ENCODE measurements at places on chromosomes 1 and 21.

DNA sequence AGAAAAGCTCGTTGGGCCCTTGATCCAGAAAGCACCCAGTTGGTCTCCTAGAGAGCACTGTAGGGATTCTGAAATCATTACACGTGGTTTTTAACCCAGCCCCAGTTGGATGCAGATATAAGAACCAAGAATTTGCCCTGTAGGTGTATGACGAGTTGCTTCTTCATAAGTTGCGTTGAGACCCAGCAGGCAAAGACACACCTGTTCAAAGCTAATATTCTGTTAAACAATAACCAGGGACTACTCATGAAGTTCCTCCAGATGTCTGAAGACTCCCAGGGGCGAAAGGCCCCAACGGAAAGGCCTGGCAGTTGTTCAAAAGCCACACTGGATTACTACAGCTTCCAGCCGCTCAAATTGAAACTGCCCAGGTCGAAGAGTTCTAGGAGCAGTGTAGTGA, 88.6 kb upstream of the HNRNPU start:
- DNase-seq, result no peak

DNA sequence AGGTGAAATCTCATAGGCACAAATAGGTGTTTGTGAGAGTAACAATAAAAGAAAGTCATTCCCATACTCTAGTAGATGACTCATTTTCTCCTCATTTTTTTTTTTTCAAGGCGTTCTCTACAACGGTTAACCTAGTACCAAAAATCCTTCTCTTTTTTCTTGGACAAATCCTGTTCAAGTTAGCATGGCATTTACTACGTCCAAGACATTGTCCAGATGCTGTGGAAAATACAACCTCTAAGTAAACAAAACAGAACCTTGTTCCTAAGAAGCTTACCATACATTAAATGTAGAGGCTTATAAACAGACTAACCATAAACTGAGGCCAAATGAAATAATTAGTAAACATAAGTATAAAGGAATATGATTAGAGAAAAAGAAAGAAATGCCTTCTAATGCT, 76.2 kb upstream of the RGS4 start:
- no peak for DNase-seq

DNA sequence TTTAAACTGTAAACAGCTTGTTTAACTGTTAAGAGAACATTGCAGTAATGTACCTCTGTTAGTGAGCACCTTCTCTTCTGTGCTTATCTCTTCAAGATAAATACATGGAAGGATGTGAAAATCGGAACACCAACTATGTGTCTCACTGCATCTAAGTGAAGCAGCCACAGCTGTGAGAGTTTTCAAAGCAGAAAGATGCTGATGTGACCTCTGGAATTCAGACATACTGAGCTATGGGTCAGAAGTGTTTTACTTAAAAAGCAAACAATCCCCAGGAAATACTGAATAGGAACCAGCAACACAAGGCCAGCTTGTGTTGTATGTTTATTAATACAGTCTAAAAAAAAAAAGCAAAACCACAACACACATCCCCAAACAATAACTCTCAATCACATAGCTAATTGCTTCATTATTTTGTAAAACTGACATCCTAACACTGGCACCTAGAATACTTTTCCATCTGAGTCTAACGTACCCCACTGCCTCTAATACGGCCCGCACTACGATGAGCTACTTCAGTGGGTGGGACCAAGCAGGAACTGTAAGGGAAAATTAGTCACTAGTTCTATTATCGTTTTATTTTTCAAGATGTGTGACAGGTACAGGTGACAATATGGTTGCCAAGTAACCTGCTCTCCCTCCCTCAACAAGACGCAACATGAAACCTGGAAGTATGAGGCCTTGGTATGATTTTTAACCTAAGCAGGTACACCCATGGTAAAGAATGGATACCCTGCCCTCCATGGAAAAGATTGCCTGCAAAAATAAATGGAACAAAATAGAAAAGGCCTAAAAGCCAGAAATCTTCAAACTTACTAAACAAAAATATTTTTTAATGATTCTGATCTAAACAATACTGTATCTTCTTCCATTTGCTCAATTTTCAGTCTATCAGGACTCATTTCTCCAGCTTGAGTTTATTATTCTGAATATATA, 13.9 kb downstream of the ERRFI1 start:
- DNase-seq, result no peak

GRCh38 chr21:44300262-44300959, 558 bp downstream of the PFKL start:
- DNase-seq, result peak; percentile 40

GRCh38 chr1:85196358-85196757, 4.5 kb downstream of the SYDE2 start:
- no peak for DNase-seq

GRCh38 chr1:37476460-37477197, 2.2 kb downstream of the ZC3H12A start:
- DNase-seq, result peak; percentile 73

DNA sequence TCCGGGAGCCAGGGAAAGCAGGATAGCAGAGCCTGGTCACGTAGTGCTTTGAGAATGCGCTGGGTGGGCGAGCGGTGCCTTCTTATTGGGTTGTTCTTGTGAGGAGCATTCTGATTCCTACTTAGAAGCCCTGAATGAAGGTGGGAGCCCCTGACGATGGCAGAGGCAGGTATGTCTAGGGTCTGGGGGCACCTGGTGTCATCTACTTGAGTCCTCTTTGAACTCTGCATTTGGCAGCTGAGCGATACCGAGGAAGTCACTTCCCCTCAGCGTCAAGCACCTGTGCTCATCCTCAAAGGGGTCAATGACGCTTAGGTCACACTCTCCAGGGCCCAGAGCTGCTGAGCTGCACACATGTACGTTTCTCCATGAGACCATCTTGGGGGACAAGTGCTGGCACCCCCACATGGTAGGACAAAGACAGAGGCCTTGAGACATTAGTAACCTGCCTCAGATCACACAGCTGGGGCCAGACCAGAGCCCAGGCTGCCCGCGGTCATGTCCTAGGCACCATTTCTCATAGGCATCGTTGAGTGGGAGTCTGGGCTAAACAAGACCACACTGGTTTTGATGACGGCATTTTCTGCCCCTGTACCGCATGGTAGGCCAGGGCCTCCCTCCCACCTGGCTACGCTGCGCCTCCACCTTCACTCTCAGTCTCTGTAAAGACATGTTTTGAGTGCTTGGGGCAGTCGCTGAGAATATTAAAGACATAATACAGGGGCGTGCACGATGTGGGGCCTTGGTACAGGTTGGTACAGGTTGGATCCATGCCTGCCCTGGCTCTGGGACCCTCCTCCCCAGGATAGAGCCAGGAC, 69.1 kb upstream of the ABCG1 start:
- DNase-seq, result no peak

GRCh38 chr1:103517380-103518047, 8.0 kb upstream of the RNPC3 start:
- DNase-seq, result no peak
